ENCODE measurements at places on chromosomes 5 and 9.

GRCh38 chr9:69357821-69358220 lies 32.8 kb downstream of the ENTREP1 start:
- DNase-seq, result no peak

- DNase-seq, result peak; percentile 13
These were observed 40.1 kb downstream of the ALG2 start for GRCh38 chr9:99181621-99182020.

DNA sequence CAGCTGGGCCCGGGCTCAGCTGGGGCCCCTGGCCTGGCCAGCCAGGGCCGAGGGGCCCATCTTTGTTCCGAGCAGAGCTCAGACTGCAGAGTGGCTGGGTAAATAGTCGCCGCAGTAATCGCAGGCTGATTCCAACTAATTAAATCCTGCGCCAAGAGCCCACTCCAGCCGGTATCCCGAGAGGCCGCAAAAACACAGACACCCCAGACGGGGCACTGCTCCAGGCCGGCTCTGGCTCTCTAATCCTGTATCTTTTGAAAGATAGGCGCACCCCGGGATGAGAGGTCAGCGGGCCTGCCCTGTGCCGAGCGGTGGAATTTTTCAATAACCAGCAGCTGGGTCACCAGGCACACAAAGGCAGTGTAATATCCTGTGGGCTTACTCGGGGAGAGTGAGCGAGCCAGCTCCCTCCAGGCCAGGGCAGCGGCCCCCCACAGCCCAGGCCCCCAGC lies 57.7 kb downstream of the LMX1B start:
- DNase-seq, result no peak

DNA sequence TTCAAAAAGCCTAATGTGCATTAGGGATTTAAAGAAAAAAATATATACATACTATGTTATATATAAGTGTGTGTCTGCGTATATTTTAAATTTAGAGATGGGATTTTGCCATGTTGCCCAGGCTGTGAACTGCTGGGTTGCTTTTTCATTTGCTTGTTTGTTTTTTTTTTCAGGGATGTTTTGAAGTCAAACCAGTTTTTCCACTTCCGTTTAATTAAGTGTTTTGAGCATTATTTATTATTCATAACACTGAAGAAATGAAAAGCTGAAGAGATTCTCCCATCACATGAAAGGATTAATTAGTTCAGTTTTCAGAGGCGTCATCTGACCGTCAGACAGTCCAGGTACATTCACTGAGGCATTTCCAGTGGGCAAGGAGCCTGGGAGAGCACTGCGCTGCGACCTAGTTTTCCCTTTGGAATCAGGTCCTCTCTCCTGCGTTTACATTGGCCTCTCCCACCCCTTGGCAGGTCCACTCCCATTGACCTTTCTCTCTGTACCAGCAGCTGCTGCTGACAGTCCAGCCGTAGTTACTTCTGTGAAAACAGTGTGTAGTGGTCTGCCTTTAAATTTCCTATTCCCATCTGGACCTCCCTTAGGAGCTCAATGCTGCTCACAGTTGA lies 26.0 kb downstream of the ARRDC3 start:
- DNase-seq, result no peak

GRCh38 chr9:91680106-91680505 lies 256.5 kb upstream of the NFIL3 start:
- no peak for DNase-seq

DNA sequence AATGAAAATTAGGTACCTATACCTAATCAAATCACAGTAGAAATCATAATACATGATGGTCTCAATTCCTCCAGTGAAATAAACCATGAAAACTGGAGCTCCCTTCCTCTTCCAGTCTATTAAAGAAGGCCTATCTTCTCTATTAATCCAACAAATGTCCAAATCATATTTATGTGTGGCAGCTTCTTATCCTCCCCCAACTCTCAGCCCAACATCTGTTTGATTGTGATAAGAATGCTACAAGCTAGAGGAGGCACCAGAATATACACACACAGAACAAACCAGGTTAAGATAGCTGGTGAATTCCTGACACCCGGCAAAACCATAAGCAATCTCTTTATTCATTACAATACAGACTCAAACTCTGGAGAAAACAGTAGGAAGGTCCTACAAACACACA lies 110.8 kb downstream of the FBXL17 start:
- no peak for DNase-seq

- DNase-seq, result no peak
These were observed 45.7 kb upstream of the IRX2 start for GRCh38 chr5:2797160-2797559.

DNA sequence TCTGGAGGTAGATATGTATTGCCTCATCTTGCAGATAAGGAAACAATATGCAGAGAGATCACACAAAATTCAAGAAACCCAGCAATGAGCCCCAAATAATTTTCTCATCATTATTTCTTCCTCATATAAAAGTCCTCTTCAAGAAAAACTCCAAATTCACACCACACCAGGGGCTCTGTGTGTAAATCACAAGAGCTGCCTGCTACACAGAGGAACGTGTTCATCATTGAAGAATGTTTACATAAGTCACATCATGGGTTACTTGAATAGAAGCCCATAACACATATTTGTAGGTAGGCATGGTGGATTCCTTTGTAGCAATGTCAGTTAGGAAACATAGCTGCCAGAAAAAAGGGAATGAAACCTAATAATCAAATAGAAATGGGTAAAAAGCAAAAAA lies 308.1 kb upstream of the TLE4 start:
- DNase-seq, result no peak

GRCh38 chr9:72205513-72205912 lies 56.3 kb downstream of the GDA start:
- no peak for DNase-seq

DNA sequence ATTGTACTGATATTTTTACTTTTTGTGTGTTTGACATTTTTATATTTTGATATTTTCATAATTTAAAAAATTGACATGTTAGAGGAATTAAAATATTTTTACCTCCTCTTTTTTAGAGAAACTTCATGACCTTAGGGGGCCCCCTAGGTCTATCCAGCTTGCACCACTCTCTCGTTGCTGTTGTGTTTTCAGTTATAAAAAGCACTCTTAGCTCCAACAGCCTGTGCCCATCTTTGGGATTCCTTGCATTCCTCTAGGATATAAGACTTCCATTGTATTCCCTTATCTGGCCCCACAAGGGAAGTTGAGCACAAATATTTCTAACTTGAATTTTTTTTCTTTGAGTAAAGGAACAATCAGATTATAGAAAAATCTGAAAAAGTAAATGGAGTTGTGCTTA lies 245.3 kb downstream of the SH3GL2 start:
- no peak for DNase-seq

DNA sequence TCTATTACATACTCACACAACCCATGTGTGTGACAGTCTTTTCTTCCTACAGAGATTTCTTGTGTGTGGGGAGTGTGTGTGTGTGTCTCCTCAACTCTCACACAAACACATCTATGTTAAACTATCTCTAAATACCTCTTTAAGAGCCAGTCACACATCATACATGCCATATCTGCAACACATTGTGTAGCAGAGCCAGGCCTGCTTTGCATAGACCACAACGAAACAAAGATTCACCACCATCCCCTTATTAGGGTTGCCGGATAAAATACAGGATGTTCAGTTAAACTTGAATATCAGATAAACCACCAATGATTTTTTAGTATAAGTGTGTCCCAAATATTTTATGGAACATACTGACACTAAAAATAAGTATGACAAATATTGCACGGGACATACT lies 2.3 kb downstream of the FAM170A start:
- no peak for DNase-seq

GRCh38 chr5:78961743-78962142 lies 23.4 kb downstream of the ARSB start:
- no peak for DNase-seq

GRCh38 chr5:176438959-176439757 lies 9.0 kb upstream of the FAF2 start:
- DNase-seq, result no peak

- no peak for DNase-seq
These were observed 60.8 kb downstream of the ARHGAP26 start for GRCh38 chr5:142831009-142831383.

DNA sequence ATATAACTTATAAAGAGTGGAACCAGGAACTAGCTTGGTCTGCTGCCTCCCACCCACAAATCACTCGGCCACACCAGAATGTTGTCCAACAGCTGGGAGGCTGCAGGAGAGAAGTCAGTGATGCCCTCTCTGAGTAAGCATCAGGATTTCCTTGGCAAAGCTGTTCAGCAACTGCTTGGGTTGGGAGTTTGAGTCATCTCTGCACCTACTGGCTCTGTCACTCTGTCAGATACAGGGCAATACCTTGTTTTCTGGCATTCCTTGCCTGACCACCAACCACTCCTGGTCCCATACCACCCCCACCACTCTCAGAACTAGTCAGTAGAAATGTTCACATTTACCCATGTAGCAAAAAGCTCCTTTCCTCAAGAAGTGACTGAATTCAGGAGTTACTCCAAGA lies 36.8 kb upstream of the GCNT4 start:
- no peak for DNase-seq

GRCh38 chr9:124279531-124280175 lies 21.9 kb downstream of the NEK6 start:
- no peak for DNase-seq

DNA sequence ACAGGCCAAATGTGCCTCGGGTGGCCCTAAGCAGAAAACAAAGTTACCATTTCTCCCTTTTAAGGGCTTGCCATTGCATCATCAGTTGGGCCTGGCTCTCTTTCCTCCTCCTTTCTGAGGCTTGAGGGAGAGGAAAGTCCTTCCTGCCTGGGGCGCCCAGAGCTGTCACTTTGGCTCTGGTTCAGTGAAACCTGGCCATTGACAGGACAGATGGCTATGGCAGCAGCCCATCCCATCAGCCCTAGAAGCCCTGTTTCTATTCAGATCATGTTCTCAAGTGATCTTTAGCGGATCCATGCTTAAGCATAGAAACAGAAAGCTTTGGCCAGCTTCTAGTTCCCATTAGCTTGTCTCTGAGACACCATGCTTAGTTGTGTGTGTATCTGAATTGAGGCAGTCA lies 293.4 kb downstream of the YTHDC2 start:
- no peak for DNase-seq

- no peak for DNase-seq
These were observed 285.8 kb upstream of the ZNF608 start for GRCh38 chr5:125032286-125032685.

- no peak for DNase-seq
These were observed 668 bp downstream of the GLIS3 start for GRCh38 chr9:4299005-4299795.

DNA sequence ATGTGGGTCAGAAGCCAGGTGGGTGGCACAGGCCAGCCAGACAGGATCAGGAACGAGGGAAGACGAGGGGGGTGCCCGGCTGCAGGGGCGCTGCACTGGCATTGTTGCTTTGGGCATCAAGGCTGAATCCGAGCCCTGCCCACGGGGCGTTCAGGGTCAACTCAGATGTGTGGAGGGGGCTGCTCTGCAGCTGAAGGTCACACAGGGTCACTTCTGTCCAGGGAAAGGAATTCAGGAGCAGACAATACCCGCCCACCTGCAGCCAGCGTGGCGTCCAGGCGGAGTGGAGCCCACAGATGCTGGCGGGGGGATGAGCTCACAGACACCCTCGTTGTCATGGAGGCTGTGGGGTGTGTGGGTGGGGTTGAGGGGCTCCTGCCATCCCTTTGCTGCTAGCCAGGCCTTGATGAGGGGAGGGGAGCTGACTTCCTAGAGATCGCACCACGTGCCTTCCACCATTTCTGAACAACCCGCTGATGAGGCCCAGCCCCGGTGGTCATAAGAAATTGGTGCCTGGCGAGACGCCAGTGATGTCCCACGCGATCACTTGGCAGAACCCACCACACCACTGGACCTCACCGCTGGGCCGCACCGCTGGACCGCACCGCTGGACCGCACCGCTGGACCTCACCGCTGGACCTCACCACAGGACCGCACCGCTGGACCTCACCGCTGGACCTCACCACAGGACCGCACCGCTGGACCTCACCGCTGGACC lies 31.2 kb downstream of the MRPL36 start:
- DNase-seq, result no peak

DNA sequence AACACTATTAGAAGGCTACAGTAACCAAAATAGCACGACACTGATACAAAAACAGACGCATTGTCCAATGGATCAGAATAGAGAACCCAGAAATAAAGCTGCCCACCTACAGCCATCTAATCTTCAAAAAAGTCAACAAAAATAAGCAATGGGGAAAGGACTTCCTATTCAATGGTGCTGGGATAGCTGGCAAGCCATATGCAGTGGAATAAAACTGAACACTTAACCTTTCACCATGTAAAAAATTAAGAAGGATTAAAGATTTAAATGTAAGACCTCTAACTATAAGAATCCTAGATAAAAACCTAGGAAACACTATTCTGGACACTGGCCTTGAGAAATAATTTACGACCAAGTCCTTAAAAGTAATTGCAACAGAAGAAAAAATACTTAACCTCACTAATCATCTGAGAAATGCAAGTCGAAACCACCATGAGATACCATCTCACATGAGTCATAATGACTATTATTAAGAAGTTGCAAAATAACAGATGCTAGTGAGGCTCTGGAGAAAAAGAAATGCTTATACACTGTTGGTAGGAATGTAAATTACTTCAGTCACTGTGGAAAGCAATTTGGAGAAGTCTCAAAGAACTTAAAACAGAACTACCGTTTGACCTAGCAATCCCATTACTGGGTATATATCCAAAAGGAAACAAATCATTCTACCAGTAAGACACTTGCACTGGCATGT lies 203.3 kb upstream of the CDH9 start:
- DNase-seq, result no peak

- no peak for DNase-seq
These were observed 84.1 kb downstream of the MAMDC2 start for GRCh38 chr9:70127540-70128416.

GRCh38 chr5:155943516-155944407 lies 383.2 kb upstream of the SGCD start:
- DNase-seq, result peak; percentile 24

DNA sequence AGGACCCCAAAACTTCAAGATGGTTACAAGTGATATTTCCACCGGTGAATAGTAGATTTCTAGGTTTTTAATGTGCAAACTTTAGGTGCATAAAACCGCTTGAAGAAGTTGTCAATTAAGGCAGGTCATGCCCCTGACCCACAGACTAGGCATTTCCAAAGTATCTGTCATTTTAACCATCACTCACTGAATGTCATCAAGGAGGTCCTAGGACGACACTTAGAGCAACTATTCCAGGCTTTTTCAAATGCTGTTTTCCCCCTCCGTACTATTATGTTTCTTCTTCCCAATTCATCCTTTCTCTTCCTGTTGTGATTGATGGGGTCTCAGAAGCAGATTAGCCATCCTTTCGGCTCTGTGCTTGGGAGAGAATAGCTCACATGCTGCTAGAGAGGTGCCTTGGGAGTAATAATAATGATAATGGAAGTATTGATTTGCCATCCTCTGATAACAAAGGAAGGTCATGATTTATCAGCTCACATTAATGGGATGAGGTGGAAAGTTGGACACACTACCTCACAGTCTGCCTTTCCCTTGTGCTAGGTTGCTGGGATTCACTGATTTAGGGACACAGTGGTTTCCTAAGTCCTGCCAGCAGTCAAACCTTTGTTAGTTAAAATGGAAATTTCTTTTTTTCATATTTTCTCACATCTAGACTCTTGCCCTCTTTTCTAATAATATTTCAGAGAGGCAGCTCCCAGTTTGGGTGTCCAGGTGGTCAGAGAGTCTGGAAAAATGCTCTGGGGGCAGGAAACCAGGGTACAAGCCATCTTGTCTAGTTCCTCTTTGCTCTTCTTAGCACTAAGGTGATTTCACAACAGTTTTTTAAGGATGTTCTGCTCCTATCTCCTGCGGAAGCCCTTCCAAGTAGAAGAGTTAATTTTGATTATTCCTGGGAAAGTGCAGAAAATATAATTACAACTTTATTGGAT lies 67.0 kb downstream of the PTTG1 start:
- no peak for DNase-seq

- DNase-seq, result no peak
These were observed 135.0 kb downstream of the TAF11L14 start for GRCh38 chr5:17769277-17769676.

GRCh38 chr9:107439991-107440456 lies 49.5 kb downstream of the KLF4 start:
- DNase-seq, result no peak

All from CD4-positive, alpha-beta T cell treated with Interleukin-21 for 1 hour (primary cell).